CD8-positive, alpha-beta T cell (primary cell): ENCODE measurements at places on chromosomes 7 and 10.
A peak's percentile ranks its signal among the peaks of the same experiment; 100 is the strongest.

- no peak for DNase-seq
These were observed 348.8 kb downstream of the SUGCT start for GRCh38 chr7:40483630-40484029.

DNA sequence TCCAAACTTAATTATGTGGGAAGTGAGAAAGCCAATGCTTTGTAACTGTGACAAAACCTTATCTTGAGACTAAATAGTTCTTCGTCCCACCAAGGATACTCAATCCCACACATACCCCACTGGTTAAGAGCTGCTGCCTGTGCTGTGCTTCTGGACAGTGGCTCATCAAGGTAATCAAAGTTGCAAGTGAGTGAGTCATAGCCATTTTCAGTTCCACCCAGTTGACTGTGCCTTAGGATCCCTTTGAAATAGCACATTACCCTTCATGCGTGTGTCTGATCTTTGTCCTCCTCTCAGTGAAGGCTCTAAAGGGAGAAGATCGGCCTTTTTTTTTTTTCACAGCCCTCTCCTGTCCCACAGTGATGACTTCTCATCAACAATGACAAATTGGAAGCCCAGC lies 706.0 kb upstream of the AUTS2 start:
- DNase-seq = no peak

DNA sequence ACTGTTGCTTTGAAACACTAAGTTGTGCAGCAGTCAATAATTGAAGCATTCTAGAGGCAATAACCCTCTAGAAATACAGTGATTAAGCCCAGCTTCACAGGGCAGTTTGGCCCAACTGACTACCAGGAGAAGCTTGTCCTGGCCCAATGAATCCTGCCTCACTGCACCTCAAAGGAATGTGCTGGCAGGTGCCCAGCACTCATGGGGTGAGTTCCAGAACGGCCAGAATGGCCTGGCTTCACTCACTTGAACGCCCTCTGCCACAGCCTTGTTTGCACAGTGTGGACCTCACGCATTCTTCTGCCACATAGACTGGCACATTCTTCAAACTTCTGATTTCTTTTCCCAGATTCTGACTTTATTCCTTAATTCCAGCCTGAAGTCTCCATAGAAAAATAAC lies 6.6 kb upstream of the ITIH2 start:
- DNase-seq = no peak

- DNase-seq = no peak
These were observed 337.1 kb upstream of the GLI3 start for GRCh38 chr7:42573881-42574672.

- DNase-seq = no peak
These were observed 765 bp upstream of the LCOR start for GRCh38 chr10:96831200-96831866.

GRCh38 chr7:20896996-20897395 lies 110.3 kb upstream of the SP8 start:
- no peak for DNase-seq

GRCh38 chr7:11009631-11010030 lies 36.0 kb downstream of the PHF14 start:
- no peak for DNase-seq

DNA sequence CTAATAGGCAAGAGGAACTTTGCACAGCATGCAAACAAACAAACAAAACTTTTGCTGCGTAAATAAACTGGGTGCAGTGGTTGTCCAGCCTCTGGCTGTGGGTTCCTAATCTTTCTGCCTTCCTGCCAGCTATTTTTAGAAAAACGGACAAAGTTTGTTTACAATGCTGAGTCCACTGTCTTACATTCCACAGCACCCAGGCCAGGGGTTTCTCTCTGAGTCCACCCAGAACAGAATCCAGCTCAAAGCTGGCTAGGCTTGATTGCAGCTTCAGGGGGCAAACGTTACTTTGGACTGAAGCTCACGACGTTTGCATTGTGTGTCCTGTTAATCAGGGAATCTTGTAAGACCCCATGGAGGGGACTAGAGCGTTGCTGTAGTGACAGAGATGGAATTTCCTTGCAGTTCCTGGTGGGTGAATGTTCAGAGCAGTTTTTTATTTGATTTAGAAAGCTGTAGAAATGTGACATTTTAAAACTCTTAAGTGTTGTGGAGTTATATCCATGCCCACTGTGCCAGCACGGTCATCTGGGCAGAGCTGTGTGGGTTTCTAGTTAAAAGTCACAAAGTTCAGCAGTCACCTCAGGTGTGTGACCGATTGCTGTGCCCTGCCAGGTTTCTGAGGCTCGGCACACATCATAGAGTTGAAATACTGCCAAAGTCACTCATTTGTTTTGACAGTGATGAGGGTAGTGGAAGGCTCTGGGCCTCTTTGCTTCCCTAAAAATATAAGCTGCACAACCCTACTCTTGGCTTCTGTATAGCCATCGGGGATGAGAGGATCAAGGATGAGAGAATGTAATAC lies 247.0 kb downstream of the STK31 start:
- no peak for DNase-seq

- DNase-seq = no peak
These were observed 32.3 kb downstream of the YKT6 start for GRCh38 chr7:44232901-44233715.

GRCh38 chr10:23975431-23975830 lies 233.5 kb upstream of the KIAA1217 start:
- no peak for DNase-seq

GRCh38 chr10:43212043-43212721 lies 54.7 kb downstream of the RASGEF1A start:
- no peak for DNase-seq

GRCh38 chr7:157691586-157692459 lies 355.0 kb downstream of the DNAJB6 start:
- no peak for DNase-seq

GRCh38 chr7:44961844-44962482 lies 16.9 kb downstream of the MYO1G start:
- peak; percentile 34 for DNase-seq

GRCh38 chr7:117837841-117838240 lies 35.4 kb downstream of the CTTNBP2 start:
- no peak for DNase-seq
